HAP-1 (cell line): ENCODE measurements at places on chromosomes 2 and 18.

- no peak for DNase-seq
These were observed 56.9 kb downstream of the DPYSL5 start for GRCh38 chr2:26904839-26905238.

DNA sequence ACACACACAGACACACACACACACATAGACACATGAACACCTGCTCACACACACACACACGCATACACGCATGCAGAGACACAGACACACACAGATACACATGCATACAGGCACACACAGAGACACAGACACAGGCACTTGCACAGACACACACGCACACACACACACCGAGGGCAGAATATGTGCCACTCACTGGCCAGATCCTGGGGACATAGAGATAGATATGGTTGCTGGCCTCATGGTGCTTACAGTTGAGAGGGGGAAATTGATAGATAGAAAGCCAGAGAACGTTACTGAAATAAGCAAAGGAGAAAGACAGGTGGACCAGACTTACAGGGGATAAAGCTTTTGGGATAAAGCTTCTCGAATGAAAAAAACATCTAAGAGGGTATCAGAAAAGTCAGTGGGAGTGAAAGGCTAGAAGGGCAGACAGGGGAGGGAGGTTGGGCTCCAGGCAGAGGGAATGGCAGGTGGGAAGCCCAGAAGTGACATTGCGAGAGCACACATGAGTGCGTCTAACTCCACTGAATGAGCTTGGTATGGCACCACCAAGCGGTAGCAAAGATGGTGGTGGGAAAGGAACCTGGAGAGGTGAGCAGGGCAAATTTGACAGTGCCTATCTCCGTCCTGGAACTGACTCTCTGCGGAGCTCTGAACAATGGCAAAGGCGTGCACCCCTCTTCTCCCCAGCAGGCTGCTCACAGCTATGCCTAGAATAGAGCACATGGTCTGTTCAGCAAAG lies 390.1 kb upstream of the TRIB2 start:
- DNase-seq: no peak

DNA sequence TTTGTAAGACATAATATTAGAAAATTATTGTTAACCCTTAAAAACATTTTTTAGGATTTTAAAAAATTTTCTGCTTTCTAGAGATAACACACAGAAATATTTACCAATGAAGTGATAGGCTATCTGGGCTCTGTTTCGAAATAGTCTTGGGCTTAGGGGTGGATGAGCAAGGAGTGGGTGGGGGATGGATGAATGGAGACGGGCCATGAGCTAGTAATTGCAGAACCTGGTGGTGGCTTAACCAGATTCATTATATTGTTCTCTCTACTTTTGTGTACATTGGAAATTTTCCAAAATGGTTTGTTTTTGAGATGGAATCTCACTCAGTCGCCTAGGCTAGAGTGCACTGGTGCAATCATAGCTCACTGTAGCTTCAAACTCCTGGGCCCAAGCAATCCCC lies 89.6 kb downstream of the TCF7L1 start:
- peak; percentile 21 for DNase-seq

DNA sequence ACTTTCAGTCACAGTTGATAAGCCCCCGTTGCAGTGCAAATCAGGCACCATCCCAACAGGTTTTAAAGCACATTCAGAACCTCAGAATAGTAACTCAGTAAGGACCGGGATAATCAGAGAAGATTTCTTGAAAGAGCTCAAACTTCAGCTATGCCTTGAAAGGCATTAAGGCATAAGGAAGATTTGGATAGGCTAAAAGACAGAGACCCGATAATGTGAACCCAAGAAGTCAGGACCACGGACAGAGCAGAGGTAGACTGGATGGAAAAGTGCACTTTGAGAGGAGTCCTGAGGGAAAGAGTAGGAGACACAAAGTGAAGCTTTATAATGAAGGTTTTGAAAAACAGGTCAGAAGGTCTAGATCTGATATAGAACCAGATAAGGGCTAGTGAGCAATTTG lies 36.9 kb upstream of the KLF7 start:
- DNase-seq: peak; percentile 62

GRCh38 chr2:200177971-200178911 lies 128.3 kb upstream of the SPATS2L start:
- DNase-seq: no peak

DNA sequence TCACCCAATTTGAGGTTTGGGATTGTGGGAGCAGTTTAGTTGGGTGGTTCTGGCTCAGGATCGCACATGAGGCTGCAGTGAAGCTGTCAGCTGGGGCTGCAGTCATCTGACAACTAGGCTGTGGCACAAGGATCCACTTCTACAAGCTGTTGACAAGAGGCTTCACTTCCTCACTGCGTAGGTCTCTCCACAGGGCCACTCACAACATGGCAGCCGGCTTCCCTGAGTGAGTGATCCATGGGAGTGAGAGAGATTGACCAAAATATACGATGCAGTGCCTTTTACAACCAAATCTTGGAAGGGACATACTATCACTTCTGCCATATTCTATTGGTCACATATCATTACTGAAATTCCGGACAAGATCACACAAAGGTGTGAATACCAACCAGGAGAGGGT lies 187.5 kb downstream of the DLGAP1 start:
- DNase-seq: no peak

DNA sequence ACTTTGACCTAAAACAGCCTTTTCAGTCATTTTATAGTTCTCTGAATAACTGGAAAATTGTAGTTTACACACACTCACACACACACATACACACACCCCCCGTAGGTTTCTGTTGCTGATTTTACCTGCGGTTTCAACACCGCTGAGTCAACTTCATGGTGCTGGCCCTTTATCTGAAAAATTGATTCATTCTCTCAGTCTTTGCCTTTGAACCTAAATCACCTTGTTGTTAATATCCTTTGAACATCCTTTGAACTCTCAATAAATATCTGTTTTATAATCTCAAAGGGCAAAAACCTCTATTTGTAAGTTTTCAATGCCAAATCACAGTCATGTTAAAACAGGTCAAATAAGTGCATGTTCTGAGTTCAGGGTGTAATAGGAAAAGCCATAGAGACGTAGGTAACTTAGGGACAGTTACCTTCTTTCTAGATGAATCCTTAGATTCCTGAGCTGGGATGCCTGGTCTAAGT lies 109.0 kb upstream of the BZW1 start:
- no peak for DNase-seq

DNA sequence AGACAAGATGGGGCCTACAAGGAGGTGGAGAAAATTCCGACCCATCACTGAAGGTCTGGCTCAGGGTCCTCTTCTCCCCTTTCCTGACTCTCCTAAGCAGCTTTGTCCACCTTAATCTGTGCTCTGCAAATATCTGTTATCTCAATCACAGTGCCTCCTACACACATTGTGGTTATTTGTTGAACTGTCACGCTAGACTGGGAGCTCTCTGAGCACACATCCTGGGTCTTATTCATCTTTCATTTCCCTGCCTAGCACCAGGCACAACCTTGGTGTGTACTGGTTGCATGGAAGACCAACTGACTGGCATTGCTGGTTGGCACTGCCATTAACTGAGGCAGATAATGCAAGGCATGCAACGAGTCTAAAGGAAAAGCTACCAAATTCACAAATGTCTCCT lies 122.9 kb upstream of the ST6GAL2 start:
- DNase-seq: no peak

GRCh38 chr2:108092886-108093285 lies 106.6 kb downstream of the SLC5A7 start:
- DNase-seq: no peak

- DNase-seq: no peak
These were observed 3.1 kb upstream of the FZD5 start for GRCh38 chr2:207772844-207773205.

DNA sequence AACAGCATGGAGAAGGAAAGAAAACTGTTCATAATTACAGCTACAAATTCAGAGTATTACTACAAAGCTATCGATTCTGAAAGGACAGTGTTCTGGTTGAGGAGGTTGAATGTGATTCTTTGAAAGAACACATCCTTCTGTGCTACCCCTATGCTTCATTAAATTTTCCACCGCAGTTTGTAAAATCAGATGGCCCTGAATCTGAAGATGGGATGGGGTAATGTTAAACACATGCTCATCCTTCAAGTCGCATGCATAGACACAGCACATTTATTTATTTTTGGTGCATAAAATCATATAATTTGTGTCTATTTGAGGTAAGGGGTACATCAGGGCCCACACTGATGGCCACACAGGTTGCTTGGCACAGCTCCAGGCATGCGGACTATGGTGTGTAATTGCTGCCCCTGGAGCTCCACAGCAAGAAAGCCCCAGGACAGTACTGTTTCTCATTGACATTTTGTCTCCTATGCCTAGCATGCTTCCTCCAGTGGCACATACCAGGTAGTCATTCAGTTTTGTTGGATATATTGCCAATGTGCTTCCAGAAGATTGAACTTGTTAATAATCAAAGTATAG lies 238.8 kb upstream of the TANK start:
- no peak for DNase-seq

DNA sequence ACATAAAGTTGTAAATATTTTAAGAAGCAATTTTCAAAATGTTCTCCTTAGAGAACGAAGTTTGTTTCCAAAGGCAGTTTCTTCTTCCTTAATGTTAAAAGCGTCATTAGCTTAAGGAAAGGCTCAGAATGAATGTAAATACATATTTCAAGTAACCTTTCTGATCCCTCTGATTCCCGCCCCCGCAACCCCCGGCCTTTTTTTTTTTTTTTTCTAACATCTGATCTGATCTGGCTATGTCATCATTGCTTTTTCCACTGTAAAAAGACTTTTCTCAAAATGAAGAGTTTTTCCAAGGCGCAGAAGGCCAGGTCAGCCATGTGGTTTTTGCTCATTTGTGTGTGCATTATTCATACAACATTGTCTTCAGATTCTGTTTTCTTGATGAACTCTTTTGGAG lies 57.1 kb upstream of the MEIS1 start:
- no peak for DNase-seq

GRCh38 chr2:235773188-235773928 lies 279.5 kb downstream of the AGAP1 start:
- DNase-seq: no peak

DNA sequence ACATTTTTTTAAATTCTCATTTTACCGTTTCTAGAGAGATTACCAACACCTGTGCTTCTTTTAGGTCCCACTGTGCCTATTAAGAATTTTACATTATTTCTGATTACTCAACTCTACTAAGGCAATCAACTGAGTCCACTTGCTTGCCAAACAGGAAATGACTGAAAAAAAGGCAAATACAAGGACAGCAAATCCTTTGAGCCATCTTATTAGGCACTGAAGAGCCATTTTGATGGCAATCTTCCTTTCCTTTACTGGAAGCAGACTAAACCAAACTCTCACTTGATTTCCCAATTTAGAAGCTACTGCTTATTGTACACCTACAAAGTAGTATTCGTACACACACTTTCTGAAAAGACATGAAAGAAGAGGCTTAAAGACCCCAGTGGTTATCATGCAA lies 121.4 kb upstream of the COL3A1 start:
- DNase-seq: no peak

GRCh38 chr2:18650221-18650620 lies 60.9 kb upstream of the NT5C1B start:
- DNase-seq: no peak

DNA sequence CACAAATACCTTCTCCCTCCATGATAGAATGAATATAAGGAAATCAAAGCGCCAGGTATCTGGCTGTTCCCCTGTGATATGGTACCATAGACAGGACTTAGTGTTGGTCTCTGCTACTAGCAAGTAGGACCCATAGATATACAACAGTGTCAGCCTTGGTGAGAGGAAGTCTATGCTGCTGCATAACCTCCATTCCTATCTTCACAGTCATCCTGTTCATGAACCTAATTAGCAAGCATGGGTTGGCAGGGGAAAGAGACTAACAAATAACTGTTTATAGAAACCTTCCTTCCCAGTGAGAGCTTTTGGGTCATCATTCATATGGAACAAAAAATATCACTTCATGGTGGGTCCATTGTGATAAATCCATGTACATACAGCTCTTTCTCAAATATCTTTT lies 188.9 kb upstream of the FAM98A start:
- no peak for DNase-seq

DNA sequence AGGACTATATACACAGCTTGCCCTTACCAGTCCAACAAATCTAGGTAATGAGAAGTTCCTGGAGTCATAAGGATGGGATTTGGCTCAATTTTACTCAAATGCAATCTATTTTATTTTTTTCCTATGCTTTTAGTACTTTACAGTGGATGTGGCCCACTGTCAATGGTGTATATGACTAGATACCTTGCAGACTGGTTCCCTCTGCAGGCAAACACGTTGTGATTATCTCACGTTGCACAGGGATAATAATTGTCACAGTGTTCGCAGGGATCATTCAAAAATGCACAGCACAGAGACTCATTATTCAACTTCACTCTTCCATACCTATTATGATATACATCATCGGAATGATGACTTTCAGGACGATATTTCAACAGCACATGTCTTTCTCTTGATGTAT lies 359.7 kb downstream of the MBD2 start:
- no peak for DNase-seq

DNA sequence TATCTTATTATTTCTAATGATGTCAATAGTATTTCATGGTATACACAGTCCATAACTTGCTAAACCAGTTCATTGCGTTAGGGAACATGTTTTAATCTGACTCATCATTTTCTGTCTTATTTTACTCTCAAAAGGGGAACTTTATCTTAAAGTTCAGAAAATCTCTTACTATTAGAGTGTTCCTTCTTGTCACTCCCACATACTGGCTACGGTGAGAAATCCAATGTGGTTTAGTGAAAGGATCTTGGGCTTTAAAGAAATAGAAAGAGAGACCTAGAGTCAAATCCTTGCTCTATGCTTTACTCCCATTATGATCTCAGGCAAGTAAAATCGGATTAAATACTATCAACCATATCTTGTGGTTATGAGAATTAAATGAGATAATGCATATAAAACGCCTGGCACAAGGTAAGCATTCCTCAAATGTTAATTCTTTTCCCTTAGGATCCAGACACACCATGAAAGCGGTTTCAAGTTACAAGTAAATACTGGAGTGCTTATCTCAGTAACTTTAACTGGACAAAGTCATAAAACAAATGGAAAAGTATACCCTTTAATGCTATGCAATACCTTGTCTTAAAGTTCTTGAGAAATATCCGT lies 576.0 kb downstream of the ARHGAP15 start:
- peak; percentile 6 for DNase-seq

DNA sequence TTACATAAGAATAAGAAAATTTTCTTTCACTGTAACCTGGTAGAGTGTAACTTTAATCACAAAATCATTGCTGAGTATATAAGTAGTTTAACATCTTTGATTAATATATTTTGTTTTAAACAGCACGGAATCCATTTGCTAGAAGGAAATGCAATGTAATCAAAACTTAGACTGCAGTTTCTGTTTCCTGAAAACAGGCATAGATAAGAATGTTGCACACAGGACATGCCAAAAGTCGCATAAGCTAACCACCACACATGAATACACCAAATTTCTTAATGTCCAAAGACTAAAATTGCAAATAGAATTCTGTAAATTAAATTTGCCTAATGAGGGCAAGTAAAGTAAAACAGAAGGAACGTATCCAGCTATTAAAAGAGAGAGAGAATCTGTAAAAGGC lies 51.0 kb upstream of the SERPINB2 start:
- DNase-seq: no peak

- no peak for DNase-seq
These were observed 326.9 kb downstream of the MEIS1 start for GRCh38 chr2:66761826-66762225.
